ENCODE measurements at places on chromosomes 1 and 21.

DNA sequence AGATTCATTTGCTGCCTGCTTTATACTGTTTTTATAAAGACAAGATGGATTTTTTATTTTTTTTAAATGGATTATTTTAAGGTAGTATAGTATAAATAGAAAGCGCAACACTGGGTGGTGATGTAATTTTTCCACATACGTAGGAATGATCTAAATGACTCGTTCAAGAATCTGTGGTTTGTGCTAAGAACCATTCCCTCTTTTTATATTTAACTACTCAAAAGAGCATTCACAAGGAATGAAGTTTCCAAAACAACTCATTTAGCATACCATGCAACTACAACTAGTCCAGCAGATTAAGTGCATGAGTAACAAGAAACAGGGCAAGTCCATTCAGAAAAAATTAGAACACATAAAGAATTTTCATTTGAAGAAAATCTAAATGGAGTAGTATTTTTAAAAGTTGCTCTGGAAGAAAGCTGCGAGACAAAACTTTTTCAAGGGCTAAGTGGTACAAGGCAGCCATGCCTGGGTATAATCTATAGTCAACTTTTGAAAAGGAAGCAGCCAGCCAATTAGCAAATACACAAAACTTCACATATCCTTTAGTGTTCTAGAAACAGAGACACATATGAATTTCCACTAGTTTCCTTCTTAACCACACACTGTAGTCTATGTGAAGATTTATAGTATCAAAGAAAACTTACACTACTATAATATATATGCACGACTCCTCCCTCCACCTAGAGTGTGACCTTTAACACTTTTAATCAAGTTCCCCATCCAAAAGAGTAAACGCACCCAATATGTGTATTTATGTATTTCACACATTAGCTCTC, 23.4 kb downstream of the GTF2B start:
- DNase-seq = no peak

DNA sequence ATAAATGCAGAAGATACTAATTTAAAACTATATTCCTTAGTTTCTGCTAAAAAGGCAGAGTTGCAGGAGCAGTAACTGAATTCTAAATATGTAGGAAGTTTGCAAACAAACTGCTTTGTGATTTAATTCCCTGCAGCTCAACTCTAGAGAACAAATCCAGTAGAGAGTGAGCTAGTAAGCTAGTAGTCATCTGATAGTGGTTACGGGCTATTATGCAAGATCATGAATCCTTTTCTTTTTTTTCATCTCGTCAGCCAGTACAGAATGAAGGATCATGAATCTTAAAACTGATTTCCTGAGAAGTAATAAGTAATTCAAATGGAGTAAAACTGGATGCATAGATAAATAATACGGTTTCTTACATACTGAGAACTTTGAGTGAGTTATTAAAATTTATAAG, 3.3 kb downstream of the DPH5 start:
- DNase-seq = no peak

GRCh38 chr1:15308621-15309027, 61.6 kb downstream of the FHAD1 start:
- DNase-seq = no peak

DNA sequence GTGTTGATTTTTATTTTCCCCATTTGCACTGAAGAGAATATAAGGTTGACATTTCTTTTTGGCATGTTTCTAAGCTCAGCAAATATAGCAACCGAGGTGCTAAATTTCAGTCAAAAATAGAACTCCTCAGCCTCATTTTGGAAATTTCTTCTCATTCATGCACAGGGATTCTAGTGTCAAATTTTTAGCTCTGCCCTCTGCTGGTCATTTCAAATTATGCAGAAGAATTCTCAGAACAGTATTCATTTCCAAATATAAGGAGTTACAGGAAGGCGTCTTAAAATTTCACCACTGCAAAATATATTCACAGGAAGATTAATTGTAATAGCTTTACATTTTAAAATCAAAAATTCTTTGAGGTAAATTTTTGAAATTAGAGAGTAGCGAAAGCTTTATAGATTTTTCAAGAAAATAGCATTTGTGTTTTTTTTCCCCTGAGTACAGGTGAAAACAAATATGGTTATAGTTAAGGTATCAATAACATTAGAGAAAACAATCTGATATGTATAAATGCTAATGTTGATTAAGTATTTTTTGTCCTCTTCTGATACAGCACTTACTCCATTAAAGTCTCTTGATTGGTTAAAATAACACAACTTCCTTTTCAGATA, 57.9 kb downstream of the FMN2 start:
- no peak for DNase-seq

- no peak for DNase-seq
Measured at GRCh38 chr1:25185409-25186160, 46.7 kb downstream of the SYF2 start.

GRCh38 chr1:81912383-81912782, 111.6 kb downstream of the ADGRL2 start:
- no peak for DNase-seq

DNA sequence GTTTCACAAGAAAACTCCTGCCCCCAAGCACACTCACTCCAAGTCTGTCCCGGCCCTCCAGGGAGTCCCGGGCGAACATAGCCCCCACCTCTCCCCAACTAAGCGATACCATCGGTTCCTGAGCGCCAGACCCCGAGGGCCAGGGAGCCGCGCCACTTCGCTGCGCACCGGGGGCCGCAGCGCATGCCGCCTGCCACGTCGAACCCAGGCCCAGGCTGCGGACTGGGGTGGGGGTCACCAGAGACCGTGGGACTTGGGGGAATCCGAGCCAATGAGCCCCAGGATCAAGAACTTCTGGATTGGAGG, 801 bp downstream of the RSPO1 start:
- no peak for DNase-seq

DNA sequence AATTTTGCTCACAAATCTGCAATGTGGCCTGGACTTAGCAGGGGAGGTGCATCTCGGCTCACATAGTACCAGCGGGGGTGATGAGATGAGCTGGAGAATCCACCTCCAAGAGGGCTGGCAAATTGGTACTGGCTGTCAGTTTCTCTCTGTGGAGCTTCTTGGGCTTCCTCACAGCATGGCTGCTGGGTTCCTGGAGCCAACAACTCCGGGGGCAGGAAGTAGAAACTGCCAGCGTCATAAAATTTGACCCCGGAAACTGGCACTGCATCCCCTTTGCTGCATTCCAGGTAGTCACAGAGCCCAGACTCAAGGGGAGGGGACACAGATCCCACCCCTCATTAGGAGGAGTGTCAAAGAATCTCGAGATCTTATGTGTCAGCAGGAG, 17.0 kb upstream of the TNFRSF1B start:
- no peak for DNase-seq

DNA sequence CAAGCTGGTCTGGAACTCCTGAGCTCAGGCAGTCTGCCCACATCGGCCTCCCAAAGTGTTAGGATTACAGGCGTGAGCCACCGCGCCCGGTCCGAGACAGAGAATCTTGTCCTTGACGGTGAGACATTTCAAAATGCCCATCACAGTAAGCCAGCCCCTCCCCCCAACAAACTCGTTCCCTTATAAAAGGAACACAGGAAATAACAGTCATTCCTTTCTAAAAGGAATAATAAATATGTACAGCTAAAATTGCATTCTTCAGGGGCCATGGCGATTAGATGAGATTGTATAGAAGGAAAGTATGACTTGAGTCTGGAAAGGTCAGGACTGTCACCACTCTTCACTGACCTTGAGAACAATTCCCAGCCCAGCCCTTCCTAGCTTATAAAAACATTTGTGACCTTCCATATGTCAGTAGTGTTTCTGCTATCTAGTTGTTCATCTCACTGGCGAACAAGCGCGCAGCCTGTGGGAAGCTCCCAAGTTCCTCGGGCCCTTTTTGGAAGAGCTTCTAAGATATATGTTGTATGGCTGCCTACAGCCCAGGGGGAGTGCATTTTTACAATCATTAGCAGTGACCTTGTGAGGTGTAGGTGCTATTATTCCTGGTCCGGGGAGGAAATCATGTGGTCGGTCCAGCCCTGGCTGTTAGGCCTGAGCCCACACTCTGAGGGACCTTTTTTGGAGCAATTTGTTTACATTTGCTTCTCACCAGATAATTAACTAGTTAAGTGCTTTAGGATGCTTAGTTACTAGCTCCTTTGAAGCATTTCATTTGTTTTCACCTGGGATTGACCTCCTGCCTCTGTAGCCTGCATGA, 8.7 kb downstream of the SZRD1 start:
- DNase-seq = no peak

- no peak for DNase-seq
Measured at GRCh38 chr21:16388911-16389560, 659.3 kb downstream of the USP25 start.

DNA sequence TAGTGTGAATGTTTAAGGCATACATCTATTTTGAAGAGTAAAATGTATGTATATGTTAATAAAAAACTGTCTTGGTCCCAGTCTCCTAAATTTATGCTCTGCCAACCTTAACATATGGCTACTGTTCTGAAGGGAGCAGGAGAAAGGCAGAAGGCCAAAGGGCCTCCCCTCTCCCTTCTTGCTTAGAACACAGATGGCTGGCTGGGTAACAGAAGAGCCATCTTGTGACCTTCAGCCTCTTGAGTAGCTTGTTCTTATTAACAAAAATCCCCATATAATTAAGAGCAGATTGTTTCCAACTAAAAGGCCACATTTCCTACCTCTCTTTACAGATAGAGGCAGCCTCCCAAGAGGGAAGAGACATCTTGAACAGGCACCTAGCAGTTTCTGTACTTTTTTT, 36.1 kb downstream of the EPB41 start:
- DNase-seq = no peak

DNA sequence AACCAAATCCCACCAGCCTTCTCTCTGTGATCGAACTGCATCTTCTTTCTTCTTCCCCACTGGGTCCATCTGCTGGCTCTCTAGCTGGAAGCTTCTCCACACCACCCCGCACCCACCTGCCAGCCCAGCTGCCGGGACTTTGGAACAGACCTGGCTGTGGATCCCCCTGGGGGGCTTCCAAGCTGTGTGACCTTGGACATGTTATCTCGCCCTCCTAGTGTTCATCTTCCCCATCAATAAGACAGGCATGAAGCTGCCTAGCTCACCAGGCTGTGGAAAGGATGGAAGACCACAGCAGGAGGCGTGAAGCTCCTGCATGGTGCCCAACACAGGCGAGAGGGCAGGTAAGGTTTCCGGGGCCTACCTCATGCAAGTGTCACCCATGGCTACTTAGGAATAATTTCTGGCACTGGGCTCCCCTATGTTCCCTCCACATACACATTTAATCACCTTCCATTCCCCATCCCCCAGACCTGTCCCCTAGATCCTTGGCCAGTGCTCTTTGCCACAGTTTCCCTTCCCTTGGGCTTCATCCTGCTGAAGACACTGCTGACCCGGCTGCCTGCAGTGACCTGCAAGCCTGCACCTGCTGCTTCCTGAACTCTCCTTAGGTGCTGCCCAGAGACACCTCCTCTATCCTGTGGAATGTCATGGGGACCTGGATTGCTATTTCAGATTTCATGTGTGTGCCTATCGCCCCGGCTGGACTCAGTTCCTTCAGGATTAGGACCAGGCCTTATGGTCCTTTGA, 13.2 kb upstream of the C2CD2 start:
- DNase-seq = no peak

- no peak for DNase-seq
Measured at GRCh38 chr1:108878160-108878469, 1.3 kb downstream of the GPSM2 start.

Data from thymus (tissue), 14 donors.